ENCODE measurements at places on chromosomes 6 and 20.

GRCh38 chr6:49806145-49806544, 19.1 kb upstream of the PGK2 start:
- no peak for DNase-seq

- peak; percentile 44 for DNase-seq
Measured at GRCh38 chr6:80214436-80215022, 108.1 kb downstream of the BCKDHB start.

GRCh38 chr6:52104979-52105378, 17.6 kb upstream of the PKHD1 start:
- peak; percentile 48 for DNase-seq

DNA sequence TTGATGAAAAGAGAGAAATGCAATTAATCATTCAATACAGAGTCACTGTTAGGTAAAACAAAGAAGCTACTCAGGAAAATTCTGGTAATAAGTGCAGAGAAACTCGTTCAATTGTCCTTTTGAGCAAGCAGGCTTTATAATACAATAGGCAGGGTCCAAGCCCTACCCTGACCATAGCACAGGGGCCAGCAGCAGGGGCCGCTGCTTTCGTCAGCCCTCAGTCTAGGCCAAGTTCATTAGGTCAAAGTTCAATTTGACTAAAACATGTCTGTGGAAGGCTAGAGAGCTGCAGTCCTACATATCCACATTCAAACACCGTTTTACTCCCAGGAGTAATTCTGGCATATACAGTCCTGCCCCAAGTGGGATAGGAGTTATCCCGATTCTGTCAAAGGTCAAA, 94.6 kb downstream of the BCAS1 start:
- no peak for DNase-seq

DNA sequence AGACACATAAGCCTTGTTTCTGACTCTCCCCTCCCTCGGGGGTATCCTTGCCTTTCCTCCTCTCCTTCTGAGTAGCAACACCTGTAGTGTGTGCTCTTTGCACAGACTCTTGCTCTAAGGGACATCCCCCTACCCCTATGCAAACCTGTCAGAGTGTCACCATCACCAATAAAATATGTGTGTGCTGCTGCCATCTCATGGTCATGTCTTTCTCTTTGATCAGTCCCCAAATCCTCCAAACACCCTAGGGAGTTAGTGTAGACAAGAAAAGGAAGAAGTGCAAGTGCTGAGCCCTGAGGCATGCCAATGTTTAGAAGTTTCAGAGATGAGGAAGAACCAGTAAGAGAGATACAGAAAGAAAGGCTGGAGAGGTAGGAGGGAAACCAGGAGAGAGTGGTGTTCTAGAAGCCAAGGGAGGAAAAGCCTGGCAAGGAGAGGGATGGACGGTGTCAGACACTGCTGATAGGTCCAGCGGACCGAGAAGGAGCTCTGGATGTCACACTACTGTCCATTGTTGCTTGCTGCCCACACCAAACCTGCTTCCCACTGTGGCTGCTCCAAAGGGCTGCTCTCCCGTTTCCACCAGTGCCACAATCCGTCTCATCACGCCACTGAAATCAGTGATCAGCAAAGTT, 16.4 kb downstream of the TRMT6 start:
- DNase-seq = peak; percentile 36

GRCh38 chr6:52620055-52620905, 43.4 kb upstream of the TRAM2 start:
- no peak for DNase-seq

GRCh38 chr20:3067139-3068014, 4.0 kb upstream of the OXT start:
- peak; percentile 34 for DNase-seq

DNA sequence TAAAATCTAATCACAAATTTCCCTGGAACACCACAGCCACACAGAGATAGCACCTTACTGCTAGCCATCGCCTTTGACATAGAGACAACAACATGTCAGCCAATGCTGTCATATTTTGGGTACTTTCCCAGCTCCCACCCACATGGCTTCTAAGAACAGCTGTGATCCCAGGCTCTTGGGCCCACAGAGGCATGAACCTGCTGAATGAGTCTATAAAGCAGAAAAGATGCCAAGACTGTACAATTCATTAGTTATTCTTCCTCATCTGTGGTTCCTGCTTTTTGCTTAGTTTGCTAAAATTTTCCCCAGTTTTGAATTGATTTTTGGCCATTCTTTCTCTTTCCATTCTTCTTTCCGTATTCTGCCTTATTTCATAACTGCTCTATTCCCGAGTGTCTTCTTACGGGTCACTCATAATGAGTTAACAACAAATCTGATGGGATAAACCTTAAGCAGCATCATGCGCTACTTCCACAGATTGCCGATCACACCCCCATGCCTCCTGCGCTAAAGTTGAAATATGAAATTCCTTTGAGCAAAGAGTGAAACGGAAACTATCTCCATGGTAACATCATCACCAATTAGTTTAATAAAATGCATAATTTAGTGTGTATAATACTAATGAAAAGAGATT, 327.3 kb upstream of the HSF2 start:
- no peak for DNase-seq

GRCh38 chr20:43765916-43766315, 39.1 kb upstream of the GTSF1L start:
- no peak for DNase-seq

DNA sequence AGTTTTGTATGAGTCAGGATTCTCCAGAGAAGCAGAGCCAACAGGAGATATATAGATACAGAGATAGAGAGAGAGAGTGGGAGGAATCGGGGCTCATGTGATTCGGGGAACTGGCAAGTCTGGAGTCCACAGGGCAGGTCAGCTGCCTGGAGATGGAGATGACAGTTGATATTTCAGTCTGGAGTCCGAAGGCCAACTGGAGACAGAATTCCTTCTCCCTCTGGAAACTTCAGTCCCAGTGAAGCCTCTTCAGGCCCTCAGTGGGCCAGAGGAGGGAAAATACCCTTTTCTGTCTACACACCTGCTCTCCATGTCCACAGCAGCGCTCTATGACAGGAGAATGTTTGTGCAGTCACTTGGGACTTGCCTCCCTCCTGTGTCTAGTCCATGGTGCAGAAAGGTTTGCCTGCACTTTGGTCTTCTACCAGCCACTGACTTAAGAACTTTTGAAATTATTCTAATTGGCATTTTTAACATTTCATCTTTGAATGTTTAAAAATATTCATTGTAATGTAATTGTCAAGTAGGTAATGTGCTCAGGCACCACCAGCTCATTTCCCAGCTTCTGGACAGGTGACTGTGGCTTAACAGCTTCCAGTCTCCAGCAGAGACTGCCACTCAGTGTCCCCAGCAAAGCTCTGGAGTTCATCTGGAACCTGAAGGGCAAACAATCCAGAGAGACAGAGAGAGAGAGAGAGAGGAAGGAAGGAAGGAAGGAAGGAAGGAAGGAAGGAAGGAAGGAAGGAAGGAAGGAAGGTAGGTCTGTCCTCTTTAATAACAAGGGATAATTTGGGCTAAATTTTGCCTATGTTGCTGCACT, 43.8 kb upstream of the AFDN start:
- no peak for DNase-seq

DNA sequence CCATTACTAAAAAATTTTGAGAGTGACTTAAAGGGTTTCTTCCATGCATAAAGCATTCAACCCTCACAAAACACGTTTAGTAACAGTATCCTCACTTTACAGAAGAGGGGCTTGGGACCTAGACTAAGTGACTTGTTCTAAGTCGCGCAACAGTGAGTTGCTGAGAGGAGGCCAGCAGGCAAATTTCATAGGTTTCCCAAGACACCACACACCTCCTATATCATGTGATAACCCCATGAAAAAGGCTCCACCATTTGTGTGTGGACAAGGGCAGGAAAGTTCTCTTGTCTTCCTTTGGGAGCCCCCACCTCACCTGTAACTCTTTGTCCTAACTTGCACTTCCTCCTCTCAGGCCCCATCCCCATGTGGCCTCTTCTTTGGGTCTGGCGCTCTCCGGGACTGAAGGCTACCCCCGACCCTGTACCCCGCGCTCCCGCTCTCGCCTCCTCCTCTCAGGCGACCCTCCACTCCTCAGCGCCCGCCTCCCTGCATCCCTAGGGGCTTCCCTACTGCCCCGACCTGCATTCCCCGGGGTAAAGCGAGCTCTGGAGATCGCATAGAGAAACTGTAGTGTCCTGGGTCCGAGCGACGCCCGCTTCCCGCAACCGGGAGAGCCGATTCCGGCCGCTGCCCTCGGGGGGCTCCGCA, 392 bp downstream of the PSMB8 start:
- DNase-seq = no peak

- no peak for DNase-seq
Measured at GRCh38 chr20:17344790-17345189, 118.0 kb downstream of the PCSK2 start.

GRCh38 chr6:113496166-113496565, 361.0 kb upstream of the MARCKS start:
- no peak for DNase-seq

- peak; percentile 41 for DNase-seq
Measured at GRCh38 chr6:43773050-43773979, 3.3 kb downstream of the VEGFA start.

GRCh38 chr6:111823831-111824607, 49.2 kb downstream of the FYN start:
- peak; percentile 33 for DNase-seq

DNA sequence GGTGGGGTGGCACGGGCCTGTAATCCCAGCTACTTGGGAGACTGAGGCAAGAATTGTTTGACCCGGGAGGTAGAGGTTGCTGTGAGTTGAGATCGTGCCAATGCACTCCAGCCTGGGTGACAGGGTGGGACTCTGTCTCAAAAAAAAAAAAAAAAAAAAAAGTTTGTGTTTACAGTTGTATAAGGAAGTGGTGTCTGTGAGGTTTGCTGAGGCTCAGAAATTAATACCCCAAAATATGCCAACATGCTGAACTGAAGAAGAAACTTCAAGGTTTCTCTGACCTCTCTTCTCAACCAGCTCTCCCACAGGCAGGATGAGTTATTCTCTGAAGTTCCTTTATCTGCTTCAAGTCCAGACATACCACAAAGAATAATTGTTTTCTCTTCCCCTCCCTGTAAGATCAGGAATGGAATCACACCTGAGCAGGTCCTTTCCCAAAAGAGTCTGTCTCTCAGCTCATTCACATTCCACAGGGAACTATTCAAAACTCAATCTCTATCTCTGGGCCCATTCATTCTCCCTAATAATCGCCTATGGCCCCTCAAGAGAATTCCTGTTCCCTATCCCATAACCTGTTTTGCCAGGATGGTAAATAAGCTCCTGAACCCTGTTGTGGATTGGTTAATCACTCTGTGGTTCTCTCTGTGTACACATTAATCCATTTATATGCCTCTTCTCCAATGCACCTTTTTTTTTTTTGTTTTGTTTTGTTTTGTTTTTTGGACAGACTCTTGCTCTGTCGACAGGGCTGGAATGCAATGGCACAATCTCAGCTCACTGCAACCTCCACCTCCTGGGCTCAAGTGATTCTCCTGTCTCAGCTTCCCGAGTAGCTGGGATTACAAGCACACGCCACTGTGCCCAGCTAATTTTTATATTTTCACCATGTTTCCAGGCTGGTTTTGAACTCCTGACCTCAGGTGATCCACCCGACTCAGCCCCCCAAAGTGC, 17.4 kb upstream of the KIFC1 start:
- DNase-seq = peak; percentile 41

DNA sequence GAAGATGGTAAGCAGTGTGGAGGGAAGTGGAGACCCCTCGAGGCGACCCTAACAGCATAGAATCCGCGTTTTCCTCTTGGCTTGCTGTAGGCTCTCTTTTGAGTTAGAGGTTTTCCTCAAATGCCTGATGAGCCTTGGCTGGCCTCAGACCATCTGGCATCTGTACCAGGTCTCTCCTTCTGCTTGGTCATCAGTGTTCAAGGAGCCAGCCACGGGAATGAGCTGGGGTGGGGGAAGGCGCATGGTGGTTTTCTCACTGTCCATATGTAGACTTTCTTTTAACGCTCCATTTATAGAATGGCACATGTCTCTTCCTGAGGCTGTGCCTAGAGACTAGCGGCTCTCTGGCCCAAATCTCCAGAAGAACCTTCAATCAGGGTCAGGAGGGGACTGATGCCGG, 8.1 kb upstream of the GUCA1A start:
- peak; percentile 25 for DNase-seq

DNA sequence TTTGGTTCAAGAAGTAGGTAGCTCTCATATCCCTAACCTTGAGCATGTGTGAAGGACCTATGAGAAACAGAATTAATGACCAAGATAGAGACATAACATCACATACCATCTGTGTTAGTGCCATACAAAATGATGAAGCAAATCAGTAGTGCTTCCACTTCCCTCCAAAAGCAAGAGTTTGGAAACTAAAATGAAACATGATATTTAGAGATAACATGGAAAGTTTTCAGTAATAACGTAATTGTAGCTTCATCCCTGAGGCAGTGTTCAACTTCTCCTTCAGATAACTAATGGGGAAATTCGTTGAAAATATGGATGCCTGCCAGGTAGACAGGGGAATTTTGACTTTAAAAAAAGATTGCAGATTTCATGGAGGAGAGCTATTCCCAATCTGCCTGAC, 248.4 kb upstream of the IRAK1BP1 start:
- no peak for DNase-seq

DNA sequence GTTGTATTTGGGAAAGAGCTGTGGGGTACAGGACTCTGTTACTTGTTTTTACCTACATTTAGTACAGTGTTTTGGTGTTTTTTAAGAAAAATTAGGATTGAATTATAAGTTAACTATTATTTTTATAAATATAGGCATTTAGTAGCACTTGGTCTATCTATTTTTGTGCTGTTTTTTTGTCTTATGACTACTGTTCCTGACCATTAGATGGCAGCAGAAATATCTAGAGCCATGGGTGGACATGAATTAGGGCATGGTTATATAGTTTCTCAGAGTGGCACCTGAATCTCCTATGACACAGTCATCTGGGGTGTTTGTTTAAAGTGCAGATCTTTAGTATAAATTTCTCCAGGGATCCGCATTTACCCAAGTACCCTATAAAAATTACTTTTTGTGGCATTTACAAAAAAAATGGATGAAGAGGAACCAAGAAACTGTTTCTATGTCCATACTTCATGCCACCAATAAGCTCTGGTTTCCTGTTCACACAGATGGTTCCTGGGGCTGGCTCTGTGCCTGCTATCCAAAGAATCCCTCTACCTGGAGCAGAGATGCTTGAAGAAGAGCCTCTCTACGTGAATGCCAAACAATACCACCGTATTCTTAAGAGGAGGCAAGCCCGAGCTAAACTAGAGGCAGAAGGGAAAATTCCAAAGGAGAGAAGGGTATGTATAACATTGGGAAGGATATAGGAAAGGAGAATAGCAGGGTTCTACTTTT, 19.8 kb downstream of the NFYA start:
- DNase-seq = peak; percentile 37

DNA sequence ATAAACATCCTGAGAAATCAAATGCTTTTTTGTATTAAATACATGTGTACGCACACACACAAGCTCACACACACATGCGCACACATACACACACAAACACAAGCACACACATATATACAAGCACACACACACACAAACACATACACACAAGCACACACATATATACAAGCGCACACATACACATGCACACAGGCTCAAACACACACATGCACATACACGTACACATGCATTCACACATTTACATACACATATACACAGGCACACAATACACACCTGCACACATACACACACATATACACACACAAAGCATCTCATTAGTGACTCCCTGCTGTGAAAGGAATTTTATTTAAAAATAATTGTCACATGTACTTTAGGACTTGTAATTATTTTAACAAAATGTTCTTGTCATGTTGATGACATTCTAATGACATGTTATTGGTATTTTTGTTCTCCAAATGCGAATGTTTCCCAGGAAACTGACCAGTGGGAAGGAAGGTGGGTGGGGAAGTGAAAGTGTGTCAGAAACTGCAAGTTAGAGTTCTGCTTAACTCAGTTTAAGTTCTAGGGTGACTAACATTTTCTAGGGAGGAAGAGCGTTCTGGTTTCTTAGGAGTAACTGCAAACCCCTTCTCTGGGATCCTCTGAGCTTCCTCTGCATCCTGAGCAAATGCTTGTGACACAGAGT, 113.9 kb upstream of the ZNF217 start:
- DNase-seq = peak; percentile 64

Data from renal cortical epithelial cell (primary cell).